Right renal pelvis (tissue), 4 donors: ENCODE measurements at places on chromosomes 11 and 22. TPM values are rescaled to one million over a fixed set of nuclear protein-coding genes. Genes with fewer than 3 reads are reported as not detected.

MAFF gene
- 2.5 TPM for polyA plus RNA-seq

RIMBP3C gene
- polyA plus RNA-seq: 0.48 TPM

ART1 gene
- polyA plus RNA-seq: 0.16 TPM

GRCh38 chr11:72234514-72234830 is 9.5 kb downstream of the PHOX2A start:
- no peak for DNase-seq

DNA sequence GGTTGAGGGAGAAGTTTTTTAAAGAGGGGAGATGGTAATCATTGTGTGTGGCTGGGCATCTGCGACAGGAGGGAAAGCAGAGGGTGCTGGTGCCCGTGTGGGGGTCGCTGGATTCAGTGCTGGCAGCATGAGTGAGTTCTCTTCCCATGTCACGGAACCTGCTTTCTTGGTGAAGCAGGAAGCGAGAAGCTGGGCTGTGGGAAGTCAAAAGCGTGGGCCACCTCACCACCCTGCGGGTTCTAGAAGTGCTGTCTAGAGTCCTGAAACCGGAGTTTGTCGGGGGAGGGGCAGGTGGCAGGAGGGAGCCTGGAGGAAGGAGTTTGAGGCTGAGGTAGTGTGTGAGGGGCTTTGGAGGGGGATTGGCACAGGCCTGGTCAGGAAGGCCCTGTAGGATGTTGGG is 14.2 kb downstream of the SART1 start:
- DNase-seq: no peak

GRCh38 chr11:7651140-7651551 is 22.2 kb downstream of the CYB5R2 start:
- DNase-seq: no peak

DNA sequence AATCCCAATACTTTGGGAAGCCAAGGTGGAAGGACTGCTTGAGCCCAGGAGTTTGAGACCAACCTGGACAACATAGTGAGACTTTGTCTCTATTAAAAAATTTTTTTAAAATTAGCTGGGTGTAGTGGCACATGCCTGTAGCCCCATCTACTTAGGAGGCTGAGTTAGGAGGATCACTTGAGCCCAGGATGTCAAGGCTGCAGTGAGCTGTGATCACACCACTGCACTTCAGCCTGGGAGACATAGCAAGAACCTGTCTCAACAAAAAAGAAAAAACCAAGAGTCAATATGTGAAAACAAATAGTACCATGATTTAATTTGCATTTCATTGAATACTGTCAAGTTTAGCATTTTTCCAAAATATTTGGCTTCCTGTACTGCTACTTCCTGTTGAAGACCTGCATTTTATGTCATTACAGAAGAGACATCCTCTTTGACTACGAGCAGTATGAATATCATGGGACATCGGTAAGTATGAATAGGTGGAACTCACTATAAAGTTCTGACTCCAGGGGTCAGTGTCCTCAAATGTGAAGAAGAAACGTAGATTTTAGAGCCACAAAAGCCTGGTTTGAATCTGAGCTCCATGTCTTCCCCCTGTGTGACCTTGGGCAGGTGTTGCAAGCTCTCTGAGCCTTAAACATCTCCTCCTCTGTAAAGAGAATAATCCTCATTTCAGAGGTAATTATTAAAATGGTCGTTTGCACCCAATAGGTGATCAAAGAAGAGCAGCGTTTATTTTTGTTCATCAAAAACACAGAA is 16.0 kb downstream of the CDC45 start:
- DNase-seq: no peak

GRCh38 chr11:27253224-27253623 is 109.8 kb downstream of the CCDC34 start:
- DNase-seq: no peak

GRCh38 chr11:6813656-6814055 is 14.2 kb upstream of the OR6A2 start:
- DNase-seq: no peak

- no peak for DNase-seq
Observed at GRCh38 chr11:117979481-117980211, 6.5 kb upstream of the IL10RA start.

GRCh38 chr11:764322-765024 is 12.8 kb downstream of the GATD1 start:
- DNase-seq: no peak
